ENCODE measurements at places on chromosomes 1 and 21.

- DNase-seq: no peak
These were observed 187.8 kb upstream of the LHX8 start for GRCh38 chr1:74946388-74946787.

DNA sequence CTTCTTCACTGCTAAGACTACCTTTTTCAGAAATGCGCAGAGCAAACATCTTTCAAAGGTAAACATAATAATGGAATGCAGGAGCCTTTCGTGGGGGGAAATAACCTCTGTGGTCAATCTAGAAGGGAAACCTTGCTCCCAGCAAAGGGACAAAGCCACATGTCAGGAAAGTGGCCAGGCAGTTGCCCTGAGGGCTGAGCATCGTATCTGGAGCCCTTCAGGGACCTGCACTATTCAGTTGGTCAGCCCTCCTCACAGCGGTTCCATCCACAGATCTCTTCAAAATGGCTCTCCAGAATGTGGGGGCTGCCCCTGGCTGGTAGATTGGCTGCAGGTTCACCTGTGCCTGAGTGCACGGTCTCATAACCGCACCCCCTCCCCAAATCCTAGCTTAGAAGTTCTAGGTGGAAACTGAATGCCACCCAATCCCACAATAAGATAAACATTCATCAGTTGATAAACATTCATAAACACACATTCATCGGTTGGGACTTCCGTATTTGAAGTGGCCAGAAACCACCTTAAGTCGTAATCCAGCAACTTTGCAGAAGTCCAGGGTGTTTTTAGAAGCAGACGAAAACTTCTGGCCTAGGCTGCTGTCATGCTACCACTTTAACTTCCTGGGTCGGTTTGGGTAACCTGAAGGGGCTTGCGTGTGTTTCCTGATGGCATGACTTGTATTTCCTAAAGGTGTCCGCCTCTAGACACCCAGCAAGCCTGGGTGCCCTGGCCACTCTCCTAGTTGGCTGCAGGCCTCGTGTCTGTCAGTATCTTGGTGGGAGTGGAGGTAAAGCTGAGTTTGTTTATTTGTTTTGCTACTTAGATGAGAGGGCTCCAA, 50.5 kb downstream of the RASSF5 start:
- DNase-seq: peak; percentile 83

- DNase-seq: no peak
These were observed 4.2 kb downstream of the FABP3 start for GRCh38 chr1:31368611-31369107.

GRCh38 chr1:218829097-218829496, 344.6 kb upstream of the LYPLAL1 start:
- DNase-seq: no peak

DNA sequence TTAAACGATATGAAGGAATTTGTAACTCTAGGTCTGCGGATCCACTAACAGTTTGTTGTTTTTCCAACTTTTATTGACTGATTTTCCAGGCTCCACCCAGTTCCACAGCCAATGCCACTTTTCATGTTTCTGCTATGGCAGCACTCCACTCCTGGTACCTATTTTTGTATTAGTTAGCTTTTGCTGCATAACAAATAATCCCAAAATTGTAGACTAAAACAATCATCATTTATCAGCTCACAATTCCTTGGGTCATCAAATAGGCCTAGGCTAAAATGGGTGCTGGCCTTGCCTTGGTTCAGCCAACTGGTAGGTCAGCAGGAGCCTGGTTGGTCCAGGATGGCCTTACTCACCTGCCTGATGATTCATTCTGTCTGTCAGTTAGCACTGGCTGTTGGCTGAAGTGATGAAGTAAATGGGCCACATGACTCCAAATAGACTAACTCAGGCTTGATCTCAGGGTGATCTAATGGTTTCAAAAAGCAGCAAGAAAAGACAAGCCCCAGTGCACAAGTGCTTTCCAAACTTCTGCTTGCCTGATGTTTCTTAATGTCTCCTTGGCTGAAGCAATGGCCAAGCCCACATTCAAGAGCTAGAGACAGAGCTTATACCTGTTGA, 3.2 kb upstream of the C8B start:
- no peak for DNase-seq

- DNase-seq: no peak
These were observed 1.2 kb downstream of the LORICRIN start for GRCh38 chr1:153260585-153261280.

GRCh38 chr1:180181048-180181447, 26.4 kb downstream of the QSOX1 start:
- DNase-seq: peak; percentile 18

Measured in AML-193 (cell line).